ENCODE measurements at places on chromosomes 2 and 18.

- DNase-seq = no peak
Observed at GRCh38 chr2:60957643-60958042, 59.9 kb upstream of the PEX13 start.

GRCh38 chr2:76427452-76427851 lies 716.7 kb upstream of the GCFC2 start:
- no peak for DNase-seq

DNA sequence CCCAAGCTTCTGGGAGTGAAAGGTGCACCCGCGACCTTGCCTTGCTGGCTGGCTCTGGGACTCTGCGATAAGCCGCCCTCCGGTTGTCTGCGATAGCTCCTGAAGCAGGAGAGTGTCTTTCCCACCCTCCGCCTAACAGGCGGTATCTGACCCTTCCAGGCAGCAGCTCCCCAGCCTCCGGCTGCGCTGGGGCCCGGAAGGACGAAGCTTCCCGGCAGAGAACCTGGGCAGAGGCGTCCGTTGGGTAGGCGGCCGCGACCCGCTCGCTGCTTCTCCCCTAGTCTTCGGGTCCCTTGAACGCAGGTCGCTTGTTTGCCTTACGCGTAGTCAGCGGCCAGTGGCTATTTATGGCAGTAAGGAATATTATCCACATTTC lies 446 bp upstream of the RHBDD1 start:
- DNase-seq = no peak

- no peak for DNase-seq
Observed at GRCh38 chr2:216107760-216108159, 1.4 kb upstream of the XRCC5 start.

GRCh38 chr2:191432121-191432520 lies 186.9 kb downstream of the MYO1B start:
- peak; percentile 22 for DNase-seq

DNA sequence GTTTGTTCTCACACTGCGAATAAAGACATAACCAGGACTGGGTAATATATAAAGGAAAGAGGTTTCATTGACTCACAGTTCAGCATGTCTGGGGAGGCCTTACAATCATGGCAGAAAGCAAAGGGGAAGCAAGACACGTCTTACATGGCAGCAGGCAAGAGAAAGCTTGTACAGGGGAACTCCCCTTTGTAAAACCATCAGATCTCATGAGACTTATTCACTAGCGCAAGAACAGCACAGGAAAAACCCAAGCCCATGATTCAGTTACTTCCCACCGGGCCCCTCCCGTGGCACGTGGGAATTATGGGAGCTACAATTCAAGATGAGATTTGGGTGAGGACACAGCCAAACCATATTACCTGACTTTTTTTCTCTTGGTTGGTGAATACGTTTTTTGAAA lies 51.3 kb downstream of the TMEM247 start:
- DNase-seq = no peak

DNA sequence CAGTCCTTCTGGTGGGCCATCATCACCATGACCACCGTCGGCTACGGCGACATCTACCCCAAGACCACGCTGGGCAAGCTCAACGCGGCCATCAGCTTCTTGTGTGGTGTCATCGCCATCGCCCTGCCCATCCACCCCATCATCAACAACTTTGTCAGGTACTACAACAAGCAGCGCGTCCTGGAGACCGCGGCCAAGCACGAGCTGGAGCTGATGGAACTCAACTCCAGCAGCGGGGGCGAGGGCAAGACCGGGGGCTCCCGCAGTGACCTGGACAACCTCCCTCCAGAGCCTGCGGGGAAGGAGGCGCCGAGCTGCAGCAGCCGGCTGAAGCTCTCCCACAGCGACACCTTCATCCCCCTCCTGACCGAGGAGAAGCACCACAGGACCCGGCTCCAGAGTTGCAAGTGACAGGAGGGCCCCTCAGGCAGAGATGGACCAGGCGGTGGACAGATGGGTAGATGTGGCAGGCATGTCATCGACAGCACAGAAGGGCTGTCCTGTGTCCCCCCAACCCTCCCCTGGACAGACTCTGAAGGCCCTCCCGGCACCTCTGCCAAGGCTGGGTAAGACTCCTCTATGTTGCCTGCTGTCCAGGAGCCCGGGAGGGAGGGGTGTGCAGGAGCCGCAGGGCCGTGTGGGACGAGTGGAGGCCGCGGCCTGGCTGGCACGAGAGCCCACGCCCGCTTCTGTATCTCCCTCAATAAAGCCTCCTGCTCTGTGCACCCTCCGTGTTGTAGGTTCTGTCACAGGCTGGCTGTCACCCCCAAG lies 2.0 kb downstream of the KCNF1 start:
- DNase-seq = no peak

GRCh38 chr2:197294260-197294659 lies 16.3 kb downstream of the ANKRD44 start:
- DNase-seq = peak; percentile 5

Measured in fibroblast of skin of right biceps (primary cell).